ENCODE measurements at places on chromosomes 1 and 21.

GRCh38 chr1:61054601-61054993, 27.8 kb upstream of the NFIA start:
- no peak for ATAC-seq

- no peak for ATAC-seq
These were observed 61.5 kb upstream of the ARHGAP29 start for GRCh38 chr1:94298861-94299260.

DNA sequence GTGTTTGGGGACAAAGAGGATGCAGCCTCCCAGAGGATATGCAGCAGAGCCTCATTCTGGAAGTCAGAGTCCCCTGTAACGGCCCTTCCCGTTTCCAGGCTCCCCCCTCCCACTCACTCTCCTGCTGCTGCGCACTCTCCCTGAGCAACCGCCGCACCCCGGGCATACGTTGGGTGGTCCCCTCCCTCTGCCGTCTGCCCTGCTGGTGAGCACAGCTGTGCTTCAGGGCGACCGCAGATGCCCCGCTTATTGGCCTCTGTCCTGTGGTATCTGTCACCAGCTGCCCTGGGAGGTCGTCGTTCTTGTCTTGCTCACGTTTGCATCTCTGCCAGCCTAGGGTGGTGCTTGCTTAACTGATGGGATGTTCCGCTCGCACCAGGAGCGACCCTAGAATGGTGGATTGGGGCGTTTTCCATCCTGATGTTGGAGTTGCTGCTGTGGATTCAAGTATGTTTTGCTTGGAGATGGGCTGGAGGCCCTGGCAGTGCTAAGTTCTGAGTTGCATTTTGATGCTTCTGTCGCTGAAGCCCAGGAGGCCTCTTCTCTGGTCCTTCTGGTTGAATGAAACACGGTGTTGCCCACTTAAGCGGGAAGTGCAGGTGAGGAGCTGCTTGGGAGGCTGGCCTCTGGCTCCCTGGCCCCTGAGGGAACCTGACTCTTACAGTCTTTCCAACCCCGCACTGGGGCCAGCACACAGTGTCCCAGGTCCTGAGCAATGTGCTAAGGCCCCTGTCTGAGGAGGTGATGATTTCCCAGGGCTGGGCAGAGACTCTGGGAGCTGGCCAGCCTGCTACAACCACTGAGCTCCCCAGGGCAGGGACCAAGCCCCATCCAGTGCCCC, 3.2 kb downstream of the TMEM201 start:
- no peak for ATAC-seq

DNA sequence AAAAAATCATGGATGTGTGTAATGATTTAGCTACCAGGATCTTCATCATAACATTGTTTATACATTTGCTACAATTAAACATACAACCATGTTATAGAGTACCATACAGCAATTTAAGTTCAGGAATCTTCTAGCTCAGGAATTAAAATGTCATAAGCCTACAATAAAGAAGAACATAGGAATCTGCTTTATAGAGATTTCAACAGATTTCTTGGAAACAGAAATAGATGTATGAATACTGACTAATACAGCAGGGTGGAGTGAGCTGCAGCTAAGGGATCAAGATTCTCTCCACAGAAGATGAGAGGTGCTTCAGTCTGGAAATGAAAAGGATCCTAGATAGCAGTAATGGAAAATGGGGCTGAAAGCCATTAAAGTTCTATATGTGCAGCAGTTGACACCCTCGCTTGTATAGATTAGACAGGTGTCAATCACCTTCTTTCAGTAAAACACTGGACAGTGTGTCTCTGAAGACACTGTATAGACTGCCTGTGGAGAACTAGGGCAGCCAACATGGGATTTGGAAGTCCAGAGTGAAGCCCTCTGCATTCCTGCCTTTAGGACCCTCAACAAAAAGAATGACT, 73.9 kb downstream of the DNTTIP2 start:
- no peak for ATAC-seq

GRCh38 chr1:160622501-160623226, 24.2 kb downstream of the SLAMF1 start:
- no peak for ATAC-seq

DNA sequence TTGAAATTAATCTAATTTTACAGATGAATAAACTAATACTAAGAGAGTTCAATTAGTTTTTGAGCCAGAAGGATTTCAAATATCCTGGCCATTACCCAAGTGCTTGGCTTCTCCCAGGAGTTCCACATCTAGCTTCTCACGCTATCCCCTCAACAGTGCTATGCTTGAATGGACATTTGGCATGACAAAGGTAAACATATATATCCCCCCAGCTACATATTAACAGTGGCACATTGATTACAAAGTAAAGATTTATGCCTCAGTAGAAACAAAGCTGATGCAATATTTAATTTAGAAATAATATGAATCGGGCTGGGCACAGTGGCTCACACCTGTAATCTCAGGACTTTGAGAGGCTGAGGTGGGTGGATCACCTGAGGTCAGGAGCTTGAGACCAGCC, 434.6 kb upstream of the PRMT6 start:
- no peak for ATAC-seq

DNA sequence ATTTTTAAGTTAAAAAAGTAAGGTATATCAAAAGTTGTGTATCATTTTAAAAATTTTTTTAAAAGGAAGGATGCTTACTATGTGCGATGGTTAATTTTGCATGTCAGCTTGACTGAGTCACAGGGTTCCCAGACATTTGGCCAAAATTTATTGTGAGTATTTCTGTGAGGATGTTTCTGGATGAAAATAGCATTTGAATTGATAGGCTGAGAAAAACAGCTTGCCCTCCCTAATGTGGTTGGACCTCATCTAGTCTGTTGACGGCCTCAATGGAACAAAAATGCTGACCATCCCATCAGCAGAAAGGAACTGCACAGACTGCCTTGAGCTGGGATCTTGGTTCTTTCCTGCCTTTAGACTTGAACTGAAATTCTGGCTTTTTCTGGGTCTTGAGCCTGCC, 724.5 kb downstream of the NCAM2 start:
- ATAC-seq: no peak

GRCh38 chr1:203663294-203663693, 36.7 kb downstream of the ATP2B4 start:
- no peak for ATAC-seq

DNA sequence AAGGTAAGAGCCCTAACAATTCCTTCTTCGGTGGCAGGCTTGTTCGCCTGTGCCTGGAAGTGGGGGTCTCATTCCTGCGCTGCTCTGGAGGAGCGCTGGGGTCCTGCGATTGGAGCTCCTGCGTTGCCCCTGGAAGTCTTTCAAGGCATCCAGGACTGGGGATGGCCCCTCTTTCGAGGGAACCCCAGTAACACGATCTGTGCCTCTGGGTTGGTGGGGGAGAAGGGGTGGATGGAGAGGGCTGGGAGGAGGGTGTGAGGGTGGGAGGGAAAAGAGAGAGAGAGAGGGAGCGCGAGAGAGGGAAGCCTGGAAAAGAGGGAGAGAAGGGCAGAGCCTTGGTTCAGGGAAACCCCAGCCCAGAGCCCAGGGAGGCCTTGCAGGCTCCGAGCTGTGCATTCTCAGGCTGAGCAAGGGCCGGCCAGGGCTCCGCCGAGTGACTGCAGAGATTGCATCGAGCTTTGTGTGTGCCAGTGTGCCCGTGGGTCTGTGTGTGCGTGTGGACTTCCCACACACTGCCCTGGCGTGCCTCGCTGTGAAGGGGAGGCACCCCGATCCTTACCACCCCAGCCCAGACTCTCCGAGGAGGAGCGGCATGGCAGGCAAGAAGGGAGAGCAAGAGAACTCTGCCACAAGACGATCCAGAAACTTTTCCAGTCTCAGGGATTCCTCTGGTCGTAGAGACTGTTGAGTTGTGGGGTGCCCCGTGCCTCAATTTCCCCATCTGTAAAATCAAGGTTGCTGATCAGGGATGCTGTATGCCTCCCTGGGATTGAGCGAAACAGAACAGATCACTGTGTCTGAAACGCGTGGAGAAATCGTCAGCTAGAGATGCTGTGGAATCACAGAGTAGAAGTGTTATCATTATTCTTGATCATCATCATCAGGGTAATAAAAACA, 619 bp downstream of the BCL9 start:
- no peak for ATAC-seq

GRCh38 chr1:22287273-22287672, 144.4 kb upstream of the WNT4 start:
- ATAC-seq: no peak

- ATAC-seq: no peak
These were observed 75.4 kb downstream of the CEP170 start for GRCh38 chr1:243179720-243180119.

DNA sequence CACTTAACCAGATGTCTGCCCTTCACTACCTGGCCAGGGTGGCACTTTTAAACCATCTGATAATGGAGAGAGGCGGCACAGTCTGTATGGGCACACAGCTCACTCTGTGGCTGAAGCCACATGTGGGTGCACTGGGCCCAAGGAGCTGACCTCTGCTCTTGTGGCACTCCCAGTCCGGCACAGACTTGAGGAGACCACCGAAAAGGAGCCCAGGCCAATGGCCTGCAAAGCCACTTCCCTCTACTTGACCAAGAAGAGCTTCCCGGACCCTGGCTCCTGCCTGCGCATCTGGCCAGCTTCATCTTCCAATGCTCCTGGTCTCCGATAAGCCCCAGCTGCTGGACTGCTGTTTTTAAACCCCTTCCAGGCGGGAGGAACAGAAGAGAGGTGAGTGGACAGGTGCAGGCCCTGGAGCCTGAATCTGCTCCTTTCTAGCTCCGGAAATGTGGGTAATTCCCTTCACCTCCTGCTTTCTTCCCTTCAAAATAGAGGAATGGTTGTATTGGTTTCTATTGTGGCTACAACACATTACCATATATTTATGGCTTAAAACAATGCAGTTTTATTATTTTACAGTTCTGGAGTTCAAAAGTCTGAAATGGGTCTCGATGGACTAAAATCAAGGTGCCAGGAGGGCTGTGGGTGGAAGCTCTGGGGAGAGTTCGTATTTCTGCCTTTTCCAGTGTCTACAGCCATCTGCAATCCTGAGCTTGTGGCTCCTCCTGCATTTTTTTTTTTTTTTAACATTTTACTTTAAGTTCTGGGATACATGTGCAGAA, 11.6 kb downstream of the GNG4 start:
- no peak for ATAC-seq

GRCh38 chr1:160399544-160400222, 681 bp upstream of the VANGL2 start:
- no peak for ATAC-seq

GRCh38 chr21:34221331-34222030, 142.3 kb upstream of the KCNE2 start:
- no peak for ATAC-seq

GRCh38 chr1:16151196-16151994, 4.5 kb downstream of the EPHA2 start:
- no peak for ATAC-seq

DNA sequence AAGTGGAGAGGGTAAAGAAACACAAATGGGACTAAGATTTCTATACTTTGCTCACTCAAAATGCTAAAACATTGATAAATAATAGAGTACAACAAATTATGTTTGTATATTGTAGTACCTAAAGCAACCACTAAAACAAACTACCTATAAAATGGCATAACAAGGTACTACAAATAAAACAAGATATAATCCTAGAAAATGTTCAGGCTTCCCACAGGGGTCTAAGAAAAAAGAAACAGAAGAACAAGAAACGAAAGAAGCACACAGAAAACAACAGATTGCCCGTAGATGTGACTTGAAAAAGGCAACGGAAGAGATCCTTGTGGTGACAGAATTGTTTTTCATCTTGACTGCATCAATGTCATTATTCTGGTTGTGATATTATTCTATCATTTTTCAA, 63.3 kb upstream of the ADGRL4 start:
- no peak for ATAC-seq

GRCh38 chr1:200253774-200254495, 155.9 kb downstream of the ZNF281 start:
- ATAC-seq: peak; percentile 20

- ATAC-seq: no peak
These were observed 20.7 kb downstream of the ACTL8 start for GRCh38 chr1:17775796-17776195.

DNA sequence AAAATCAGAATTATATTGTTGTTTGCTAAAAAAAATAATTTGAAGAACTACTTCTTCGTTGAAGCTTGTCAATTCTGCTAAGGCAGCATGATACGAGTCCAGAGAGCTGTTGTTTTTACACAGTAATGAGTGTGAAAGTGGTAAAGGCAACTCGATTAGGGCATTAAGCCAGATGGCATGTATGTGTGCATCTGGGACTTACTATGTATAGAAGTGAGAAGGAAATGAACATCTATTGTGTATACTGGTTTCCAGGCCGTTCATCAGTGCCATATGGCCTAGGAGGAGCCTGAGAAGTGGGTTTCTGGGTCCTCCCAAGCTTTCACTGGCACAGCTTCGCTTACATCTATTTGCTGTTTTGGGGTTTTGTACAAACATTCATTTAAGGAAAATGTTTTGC, 5.7 kb downstream of the CTPS1 start:
- no peak for ATAC-seq

DNA sequence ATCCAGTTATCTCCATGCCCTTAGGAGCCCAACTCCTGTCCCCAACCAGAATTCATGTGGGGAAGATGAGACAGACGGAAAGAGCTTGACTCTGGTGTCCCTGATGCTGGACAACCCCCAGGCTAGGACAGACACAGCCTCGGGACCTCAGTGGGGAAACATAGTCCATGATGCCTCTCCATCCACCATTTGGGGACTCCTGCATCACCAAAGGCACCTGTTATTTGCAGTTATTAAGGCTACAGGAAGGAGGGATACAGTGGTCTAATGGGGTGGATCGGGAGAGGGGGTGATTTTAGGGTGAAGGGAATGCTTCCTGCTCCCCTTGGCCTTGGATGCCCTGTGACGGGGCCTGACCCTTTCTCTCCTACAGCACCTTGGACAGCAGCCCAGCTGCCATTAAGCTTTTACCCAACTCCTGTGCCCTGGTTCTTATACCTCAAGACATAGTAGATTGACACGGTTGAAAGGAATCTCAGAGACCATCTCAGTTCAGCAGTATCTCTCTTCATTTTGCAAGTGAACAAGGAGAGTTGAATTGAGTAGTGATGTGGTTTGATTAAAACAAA, 111.6 kb downstream of the MATN1 start:
- no peak for ATAC-seq

DNA sequence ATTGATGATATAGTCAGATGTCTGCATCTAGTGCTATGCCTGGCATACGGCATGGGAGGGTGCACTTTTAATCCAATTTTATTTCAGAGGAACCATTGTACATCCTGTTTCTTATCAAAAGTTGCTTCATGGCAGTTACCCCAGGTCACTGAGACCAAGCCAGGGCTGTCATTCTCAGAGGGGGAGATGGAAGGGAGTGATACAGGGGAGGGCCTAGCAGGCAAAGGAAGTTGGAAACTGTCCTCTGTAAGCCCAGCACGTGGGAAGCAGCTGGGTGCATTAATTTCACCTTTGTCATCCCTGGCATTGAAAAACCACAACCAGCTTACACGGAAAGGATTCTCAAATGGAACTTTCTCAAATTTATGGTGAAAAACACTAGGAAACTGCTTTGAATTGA, 458.7 kb upstream of the ADAMTS5 start:
- ATAC-seq: no peak
